ENCODE measurements at places on chromosomes 1 and 21.

- no peak for DNase-seq
Observed at GRCh38 chr1:54118704-54119103, 34.1 kb downstream of the CDCP2 start.

DNA sequence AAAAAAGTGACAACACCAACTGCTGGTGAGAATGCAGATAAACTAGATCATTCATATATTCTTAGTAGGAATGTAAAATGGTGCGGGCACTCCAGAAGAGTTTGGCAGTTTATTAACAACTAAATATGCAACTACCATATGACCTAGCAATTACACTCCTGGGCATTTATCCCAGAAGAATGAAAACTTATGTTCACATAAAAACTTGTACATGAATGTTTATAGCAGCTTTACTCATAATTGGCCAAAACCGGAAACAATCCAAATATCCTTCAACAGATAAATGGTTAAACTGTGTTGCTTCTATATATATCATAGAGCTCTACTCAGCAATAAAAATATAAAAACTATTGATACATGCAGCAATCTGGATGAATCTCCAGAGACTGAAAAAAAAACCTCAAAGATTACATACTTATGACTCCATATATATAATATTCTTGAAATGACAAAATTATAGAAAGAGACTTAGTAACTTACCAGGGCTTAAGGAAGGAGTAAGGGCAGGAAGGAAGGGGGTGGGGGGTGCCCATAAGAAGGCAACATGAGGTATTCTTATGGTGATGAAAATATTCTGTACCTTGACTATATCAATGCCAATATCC is 99.9 kb downstream of the KCNH1 start:
- no peak for DNase-seq

DNA sequence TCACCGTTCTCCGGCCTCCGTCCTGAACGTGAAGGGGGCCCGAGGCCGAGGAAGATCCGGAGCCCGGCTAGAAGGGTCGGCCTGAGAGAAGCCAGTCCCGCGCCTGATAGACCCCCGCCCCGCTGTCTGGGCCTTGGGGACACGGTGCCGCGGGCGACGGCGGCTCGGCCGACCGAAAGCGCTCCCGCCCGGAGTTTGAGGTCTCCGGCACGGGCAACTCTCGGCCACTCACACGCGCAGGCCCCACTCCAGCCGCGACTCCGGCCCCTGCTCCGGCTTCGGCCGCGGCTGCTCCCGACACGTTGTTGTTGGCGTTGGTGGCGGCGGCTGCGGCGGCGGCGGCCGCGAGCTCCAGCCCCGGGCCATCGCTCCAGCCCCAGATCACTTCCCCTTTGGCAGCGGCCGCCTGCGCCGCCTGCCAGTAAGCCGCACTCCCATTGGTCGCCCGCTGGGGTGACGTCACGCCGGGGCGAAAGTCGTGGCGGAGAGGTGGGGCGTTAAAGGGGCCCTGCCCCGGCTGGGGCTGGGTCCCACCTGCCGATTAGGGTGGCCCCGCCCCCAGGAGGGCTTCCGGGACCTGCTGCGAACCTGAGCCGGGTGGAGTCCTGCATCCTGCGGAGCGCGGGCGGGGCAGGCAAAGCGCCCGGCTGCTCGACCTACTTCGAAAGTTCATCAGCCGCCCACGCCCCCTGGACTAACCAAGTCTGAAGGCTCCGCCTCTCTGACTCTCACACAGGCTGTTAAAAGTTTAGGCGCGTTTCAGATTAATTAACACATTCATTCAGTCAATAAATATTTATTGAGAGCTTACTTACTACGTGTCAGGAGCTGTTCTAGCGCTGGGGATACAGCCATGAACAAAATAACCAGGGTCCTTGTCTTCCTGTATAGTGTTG is at the start of gene EFCAB14:
Gene EFCAB14, minus strand, starts transcription at position 388 of the 896 bp plus-strand sequence. CDS start 1,027 bp downstream, outside the sequence.
- DNase-seq, result peak; percentile 68

DNA sequence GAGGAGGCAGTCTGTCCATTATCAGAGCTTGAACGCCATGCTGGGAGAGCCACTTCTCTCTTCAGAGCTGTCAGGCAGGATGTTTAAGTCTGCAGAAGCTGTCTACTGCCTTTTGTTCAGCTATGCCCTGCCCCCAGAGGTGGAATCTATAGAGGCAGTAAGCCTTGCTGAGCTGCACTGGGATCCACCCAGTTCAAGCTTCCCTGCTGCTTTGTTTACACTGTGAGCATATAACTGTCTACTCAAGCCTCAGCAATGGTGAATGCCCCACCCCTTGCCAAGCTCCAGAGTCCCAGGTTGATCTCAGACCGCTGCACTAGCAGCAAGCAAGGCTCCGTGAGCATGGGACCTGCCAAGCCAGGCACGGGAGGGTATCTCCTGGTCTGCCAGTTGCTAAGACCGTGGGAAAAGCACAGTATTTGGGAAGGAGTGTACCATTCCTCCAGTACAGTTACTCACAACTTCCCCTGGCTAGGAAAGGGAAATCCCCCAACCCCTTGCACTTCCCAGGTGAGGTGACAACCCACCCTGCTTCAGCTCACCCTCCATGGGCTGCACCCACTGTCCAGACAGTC is 32.5 kb downstream of the RGS13 start:
- no peak for DNase-seq

DNA sequence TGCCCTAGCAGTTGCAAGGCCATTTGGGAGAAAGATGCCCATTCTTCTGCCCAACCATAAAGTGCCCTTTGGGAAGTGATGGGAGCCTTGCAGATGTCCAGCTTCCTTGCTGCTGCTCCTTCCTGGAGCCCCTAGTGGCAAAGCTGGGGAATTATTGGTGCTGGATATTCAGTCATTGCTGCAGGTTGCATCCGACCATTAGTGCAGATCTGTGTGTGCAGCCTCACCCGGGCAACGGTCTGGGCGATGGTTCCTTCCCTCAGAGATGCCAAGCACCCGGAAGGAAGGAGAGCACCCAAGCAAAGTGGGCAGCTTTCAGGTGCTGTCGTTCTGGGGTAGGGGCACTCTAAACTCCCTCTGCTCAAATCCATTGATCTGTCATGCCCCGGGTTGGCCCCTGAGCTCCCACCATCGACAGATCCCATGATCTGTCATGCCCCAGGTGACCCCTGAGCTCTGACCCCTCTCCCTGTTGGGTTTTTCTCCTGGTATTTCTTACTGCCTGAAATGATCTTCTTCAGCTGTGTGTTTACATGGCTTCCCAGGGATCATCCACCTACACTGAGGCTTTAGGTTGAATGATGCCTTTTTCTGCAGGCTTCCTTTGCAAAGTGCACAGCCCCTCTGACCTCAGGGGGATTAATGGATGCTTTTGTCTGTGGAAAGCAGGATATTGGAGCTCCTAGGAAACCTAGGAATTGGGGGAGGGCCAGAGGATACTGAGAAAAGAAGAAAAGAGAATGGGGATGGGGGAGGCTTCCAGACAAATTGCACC is 467.5 kb downstream of the PTPRU start:
- DNase-seq, result no peak

- DNase-seq, result no peak
Observed at GRCh38 chr1:81379430-81379829, 421.3 kb upstream of the ADGRL2 start.

DNA sequence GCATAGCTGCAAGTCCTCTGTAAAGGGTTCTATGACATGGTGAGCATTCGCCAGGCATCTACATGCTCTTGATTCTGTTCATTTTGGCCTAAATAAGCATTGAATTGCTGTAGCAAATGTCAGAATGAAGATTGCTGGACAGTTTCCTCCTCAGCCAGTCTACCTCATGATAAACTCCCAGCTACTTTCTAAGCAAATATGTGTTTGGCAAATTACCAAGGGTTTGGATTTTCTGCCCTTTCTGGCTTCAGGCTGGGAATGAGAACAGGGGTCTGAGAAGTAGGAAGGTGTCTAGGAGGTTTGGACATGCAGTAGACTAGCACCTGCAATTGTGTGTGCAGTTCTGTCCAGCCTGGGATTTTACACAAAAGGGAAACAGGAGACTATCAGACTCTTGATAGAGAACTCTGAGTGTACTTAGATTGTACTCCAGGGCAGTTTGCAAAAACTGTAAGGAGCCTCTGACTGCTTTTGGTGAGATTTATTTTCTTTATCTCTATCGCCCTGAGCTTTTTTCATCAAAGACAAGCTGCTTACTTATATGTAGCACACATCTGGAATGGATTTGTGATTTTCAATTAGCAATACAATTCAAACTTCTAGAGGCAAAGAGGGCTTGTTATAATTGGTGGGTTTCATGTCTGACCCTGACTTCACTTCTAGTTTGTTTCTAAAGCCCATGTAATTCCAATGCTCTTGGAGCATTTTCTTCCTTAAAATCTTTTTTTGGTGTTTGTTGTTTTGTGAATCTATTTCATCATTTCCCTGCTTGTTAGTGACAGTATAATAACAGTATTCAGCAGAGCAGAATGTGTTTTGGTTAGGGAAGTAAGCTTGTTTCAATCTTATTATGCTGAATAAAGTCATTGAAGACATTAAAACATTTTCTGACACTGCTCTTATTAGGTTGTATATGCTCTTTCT is 150.8 kb downstream of the VPS13D start:
- no peak for DNase-seq

- no peak for DNase-seq
Observed at GRCh38 chr1:203521812-203522211, 27.9 kb downstream of the OPTC start.

- no peak for DNase-seq
Observed at GRCh38 chr1:100152271-100152670, 19.3 kb downstream of the TRMT13 start.

DNA sequence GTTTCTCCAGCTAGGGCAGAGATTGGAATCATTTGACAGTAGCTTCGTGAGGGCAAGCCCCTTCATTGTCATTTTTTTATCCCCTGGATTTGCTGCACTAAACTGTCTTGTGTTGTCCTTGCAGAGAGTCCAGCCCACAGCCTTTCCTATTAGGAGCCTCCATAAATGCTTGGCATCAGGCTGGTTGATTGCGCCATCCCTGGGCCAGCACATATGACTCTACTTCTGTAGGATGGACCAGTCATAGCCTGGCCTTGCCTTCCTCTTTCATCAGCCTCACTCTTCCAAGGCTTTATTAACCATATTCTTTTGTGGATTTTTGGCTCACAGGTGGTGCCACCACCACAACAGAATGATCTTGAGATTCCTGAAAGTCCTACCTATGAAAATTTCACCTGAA is 31.4 kb downstream of the LY9 start:
- no peak for DNase-seq

DNA sequence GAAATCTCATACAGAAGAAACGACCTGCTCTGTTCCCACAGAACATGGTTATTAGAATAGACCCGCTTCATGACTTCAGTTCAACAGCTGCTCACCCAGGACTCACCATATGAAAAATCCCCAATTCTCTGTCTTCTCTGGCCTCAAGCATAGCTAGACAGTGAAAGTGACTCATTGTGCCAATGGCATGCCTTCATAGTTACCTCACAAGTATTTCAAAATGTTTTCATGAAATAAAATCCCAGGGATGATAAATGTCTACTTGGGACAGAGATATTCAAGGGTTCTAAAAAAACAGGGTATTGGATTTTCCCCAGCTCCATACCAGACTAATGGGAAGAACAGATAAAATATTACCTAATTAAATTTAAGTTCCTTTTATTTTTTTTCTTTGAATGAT is 82.3 kb downstream of the NOTCH2 start:
- no peak for DNase-seq

GRCh38 chr1:40038697-40039096 is 1.8 kb upstream of the CAP1 start:
- no peak for DNase-seq

GRCh38 chr1:33151116-33151515 is 30.7 kb downstream of the TRIM62 start:
- no peak for DNase-seq

- DNase-seq, result no peak
Observed at GRCh38 chr21:43939443-43940328, 72.4 kb upstream of the TRAPPC10 start.

- DNase-seq, result no peak
Observed at GRCh38 chr1:225573216-225573615, 79.7 kb downstream of the ENAH start.

Data from NCI-H2081 treated with DMSO at 0.1 percent for 48 hours (cell line).